ENCODE measurements at places on chromosomes 2 and 18.

DNA sequence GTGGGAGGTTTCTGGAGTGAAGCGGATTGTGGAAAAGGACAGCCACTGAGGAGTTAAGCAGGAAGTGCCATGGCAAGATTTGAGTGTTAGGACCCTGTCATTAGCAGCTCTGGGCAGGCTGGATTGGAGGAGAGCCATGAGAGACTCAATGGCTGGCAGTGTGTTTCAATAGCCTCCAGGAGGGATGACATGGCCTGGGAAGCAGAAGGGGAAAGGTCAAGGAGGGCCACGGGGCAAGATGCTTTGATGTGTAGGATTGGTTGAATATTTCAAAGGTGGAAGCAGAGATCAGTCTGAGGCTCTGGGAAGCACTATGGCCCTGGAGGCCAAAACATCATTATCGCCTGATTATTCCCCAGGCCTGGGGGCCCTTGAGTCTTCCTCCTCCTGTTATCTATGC lies 229.0 kb upstream of the HS6ST1 start:
- no peak for DNase-seq

DNA sequence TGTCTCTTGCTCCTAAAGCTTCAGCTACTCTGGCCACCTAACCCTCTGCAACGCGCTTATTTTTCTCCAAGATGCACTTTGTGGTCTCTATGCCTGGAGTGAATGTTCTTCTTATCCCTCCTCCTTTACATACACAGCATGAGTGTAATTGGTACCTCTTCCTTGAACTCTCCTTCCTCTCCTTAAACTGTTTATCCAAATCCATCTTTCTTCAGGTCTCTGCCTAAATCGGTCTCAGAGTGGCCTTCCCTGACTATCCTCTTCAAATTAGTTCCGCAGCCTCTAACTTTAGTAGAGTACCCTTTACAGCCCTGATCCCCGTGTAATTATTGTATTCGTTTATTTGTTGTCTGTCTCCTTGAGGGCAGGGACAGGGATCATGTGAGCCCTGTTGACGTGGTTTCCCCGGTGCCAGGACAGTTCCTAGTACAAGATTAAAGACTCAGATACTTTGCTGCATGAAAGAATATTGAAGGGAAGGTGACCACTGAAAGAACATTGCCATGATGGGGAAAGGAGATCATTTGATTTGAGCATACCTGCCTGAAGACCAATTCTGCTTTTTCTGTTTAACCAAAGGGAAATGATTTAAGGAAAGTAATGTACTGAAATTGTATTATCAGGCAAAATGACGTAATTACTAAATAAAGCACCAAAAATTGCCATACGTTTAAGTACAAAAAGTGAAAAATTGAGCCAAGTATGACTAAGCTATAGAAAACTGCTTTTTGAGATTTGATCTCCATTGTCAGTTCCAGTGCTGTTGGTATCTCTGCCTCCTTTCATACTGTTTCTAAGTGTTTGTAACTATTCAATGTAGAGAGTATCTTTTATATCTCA lies 1.2 kb downstream of the CNOT9 start:
- DNase-seq = no peak

DNA sequence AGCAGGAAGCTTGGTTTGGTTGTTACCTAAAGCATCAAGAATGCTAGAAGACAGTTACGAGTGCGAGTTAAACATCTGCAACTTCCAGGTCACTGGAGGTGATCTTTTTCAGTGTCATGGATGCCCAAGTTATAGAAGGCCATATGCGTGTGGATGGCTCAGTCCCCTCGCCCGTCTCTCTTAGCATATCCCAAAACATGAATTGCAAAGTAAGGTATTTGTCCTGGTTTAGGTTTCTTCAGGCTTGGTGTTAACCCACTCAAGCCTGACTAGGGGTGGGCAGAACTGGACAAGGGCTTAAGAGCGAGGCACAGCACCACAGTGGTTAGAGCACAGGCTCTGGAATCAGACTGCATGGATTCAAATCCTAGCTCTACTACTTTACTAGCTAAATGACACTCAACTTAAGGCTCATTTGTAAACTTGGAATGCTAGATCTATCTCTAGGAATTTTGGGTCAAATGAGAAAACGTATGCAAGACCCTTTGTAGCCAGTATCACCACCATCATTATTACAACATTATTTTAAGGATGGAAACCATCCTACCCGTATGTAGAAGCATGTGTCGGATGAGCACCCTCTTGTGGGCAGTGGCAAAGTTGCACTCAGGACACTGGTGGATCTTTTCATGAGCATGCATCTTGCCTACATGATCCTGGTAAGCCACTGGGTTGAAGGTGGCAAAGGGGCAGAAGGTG lies 11.2 kb downstream of the ZNF142 start:
- peak; percentile 38 for DNase-seq

GRCh38 chr2:106804161-106804560 lies 81.8 kb downstream of the ST6GAL2 start:
- DNase-seq = no peak

DNA sequence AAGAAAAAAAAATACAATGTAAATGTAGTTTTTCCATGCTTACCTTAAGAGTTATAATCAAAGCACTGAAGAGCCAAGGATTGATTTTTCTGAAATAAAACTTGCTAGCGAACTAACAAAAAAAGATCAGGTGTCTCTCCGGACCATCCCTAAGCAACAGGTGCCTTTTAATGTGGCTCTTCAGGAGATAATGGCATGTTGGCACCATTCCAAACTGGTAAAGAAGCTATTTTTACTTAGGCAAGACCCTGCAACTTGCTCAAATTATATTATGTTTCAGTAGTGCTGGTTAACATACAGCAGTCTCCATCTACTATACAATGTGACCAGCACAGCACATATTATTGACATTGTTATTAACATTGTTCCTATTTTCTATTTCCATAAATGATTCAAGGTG lies 2.3 kb upstream of the GCC2 start:
- DNase-seq = no peak

GRCh38 chr18:7062811-7063210 lies 54.8 kb downstream of the LAMA1 start:
- no peak for DNase-seq

GRCh38 chr2:232053777-232054176 lies 92.3 kb downstream of the DIS3L2 start:
- no peak for DNase-seq

- DNase-seq = no peak
Measured at GRCh38 chr18:35827903-35828275, 144.6 kb upstream of the RMP24 start.

DNA sequence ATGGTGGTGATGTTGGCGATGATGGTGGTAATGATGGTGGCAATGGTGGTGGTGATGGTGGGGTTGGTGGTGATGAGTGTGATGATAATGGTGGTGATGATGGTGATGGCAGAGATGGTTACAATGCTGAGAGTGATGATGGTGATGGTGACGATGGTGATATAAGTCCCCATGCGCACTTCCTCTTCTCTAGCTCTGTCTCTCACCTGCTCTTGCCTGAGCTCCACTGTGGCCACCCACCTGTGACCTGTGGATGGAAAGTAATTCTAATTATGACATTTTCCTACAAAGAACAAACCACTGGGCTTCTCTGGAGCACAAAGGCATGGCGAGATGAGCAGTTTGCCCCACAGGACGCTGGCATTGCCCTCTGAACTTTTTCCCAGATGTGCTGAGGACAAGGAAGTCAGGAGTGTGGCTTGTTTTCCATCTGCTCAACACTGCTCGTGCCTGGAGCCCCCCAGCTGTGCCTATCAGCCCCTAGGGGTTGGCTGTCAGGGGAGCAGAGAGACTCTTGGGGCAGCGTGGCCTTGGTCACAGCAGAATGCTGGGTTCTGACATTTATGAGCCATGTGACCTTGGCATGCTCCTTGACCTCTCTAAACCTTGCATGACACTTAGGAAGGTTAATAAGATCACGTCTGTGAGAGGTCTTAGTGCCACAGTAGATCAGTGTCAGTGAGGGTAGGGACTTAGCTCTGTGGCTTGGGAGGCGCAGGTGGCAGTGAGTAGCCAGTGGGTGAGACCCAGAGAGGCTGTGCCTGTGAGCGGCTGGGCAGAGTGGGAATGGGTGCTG lies 68.4 kb downstream of the RRM2 start:
- DNase-seq = no peak

DNA sequence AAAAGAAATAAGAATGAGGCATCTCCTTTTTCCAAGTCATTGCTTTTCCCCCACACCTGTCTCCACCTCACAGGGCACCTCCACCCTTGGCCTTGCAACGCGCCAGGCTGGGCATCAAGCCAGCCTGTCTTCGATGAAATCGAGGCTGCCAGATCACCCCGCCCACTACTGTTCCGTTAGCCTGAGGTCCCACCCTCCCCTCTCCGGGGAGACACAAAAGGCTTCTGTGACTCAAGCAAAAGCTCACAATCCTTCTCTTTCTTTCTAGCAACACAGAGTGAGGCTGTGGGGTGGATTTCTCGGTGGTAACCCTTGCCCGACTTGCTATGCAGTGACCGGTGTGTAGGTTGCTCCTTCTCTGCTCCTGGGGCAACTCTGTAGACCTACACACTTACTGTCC lies 9.9 kb downstream of the TNP1 start:
- DNase-seq = peak; percentile 90

- DNase-seq = no peak
Measured at GRCh38 chr2:32993005-32993539, 46.3 kb downstream of the LTBP1 start.

DNA sequence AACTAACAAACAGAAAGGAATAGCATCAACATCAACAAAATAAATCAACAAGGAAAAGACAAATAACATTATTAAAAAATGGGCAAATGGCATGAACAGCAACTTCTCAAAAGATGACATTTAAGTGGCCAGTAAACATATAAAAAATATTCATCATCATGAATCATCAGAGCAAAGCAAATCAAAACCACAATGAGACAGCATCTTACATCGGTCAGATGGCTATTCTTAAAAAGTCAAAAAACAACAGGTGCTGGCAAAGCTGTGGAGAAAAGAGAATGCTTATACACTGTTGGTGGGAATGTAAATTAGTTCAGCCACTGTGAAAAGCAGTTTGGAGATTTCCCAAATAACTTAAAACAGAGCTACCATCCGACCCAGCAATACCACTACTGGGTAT lies 327.1 kb downstream of the CMPK2 start:
- no peak for DNase-seq

DNA sequence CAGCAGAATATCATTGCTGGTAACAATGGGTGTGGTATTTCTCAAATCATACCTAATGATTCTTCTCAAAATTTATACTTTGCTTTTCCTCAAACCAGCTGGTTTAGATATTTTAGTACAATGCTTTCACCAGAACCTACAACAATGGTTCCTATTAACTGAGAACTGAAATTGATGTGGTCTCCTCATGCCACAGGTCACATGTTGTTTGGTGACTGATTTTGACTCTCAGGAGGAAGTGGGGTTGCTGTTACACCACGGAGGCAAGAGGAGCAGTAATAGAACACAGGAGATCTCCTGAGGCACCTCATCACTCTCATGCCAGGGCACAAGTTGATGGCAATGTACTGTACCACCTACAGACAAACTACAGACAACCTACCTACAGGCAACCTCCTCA lies 3.0 kb upstream of the CEP68 start:
- no peak for DNase-seq
